ENCODE measurements at places on chromosomes 6 and 20. TPM values are rescaled to one million over a fixed set of nuclear protein-coding genes. Genes with fewer than 3 reads are reported as not detected.

SNRPB2 gene
- total RNA-seq, result 164 TPM

MRAP2 gene
- 0.19 TPM for total RNA-seq

GTSF1L gene
- not detected for total RNA-seq

SPDEF gene
- 0.19 TPM for total RNA-seq

TMC2 gene
- total RNA-seq, result not detected

UCKL1 gene
- 36.6 TPM for total RNA-seq

GNAS-AS1 gene
- 8.4 TPM for total RNA-seq

OR2H1 gene
- total RNA-seq, result not detected

KIAA0408 gene
- total RNA-seq, result 0.11 TPM

NR2E1 gene
- total RNA-seq, result 0.05 TPM

PHACTR1 gene
- total RNA-seq, result 0.23 TPM

CFAP61 gene
- total RNA-seq, result 0.13 TPM

SIGLEC1 gene
- total RNA-seq, result not detected

SLC17A9 gene
- total RNA-seq, result 19.8 TPM

SERINC1 gene
- total RNA-seq, result 45.7 TPM

FAM83D gene
- 51.1 TPM for total RNA-seq

TGM2 gene
- 168 TPM for total RNA-seq

All from A375 (cell line).